ENCODE measurements at places on chromosomes 5 and 9. TPM values are rescaled to one million over a fixed set of nuclear protein-coding genes. Genes with fewer than 3 reads are reported as not detected.
A peak's percentile ranks its signal among the peaks of the same experiment; 100 is the strongest.

The OGN gene
- 3.3 TPM for total RNA-seq

The UNC13B gene
- total RNA-seq: 44.5 TPM

The AP3B1 gene
- total RNA-seq: 63.4 TPM

The FRMD3 gene
- total RNA-seq: 42.4 TPM

The IGIP gene
- total RNA-seq: 16.5 TPM

The CER1 gene
- 7.6 TPM for total RNA-seq

The PDGFRB gene
- 17.5 TPM for total RNA-seq

The PCDHGA6 gene
- total RNA-seq: 0.70 TPM

The HSDL2 gene
- total RNA-seq: 60.7 TPM

The KCNV2 gene
- total RNA-seq: not detected

The SEMA5A gene
- total RNA-seq: 11.6 TPM

The STX17 gene
- total RNA-seq: 187 TPM

DNA sequence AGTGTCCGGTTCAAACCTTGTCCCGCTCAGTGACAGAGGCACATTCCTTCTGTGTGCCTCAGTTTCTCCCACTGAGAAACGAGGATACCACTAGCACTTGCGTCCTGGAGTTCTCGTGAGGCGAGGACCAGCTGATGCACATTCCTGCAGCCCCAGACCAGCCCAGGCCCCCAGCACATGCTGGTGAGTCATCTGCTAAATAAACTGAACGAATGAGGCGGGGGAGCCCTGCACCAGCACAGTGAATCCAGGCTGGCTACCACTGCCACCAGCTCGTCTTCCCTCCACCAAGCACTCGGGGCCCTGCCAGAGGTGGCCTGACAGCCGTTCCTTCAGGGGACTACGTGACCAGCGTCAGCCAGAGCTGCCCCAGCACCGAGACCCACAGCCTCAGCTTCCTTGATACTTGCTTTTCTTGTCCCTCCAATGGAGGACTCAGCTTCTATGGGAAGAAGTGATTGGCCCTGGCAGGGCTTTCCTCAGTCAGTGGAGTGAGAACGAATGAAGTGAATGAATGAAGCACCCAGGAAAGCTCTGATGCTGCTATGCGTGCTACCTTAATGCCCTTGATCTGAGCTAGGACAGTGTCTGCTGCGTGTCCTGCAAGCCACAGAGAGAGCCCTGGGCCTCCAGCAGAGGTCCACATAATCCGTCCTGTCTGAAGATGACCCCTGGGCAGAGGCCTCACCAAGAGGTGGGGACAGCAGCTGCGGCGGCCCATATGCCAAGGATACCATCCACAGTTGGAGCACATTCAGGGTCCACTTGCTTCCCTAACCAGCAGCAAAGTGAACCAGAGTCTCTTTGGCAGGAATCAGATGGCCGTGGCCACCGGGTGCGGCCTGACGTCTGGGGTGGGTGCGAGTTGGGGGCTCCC lies 13.5 kb upstream of the BARX1 start:
- no peaks in the 10 kb centered on the region for H3K4me1 ChIP-seq
- H3K36me3 ChIP-seq: no peaks in the 10 kb centered on the region
- H3K27me3 ChIP-seq: no peaks in the 10 kb centered on the region
- H3K4me3 ChIP-seq: no peak overlapping the region
- DNase-seq: no peak

- H3K4me1 ChIP-seq: no peaks in the 10 kb centered on the region
- H3K27ac ChIP-seq: no peak overlapping the region
- H3K4me3 ChIP-seq: no peak overlapping the region
- no peaks in the 10 kb centered on the region for H3K27me3 ChIP-seq
- DNase-seq: no peak
- no peaks in the 10 kb centered on the region for H3K36me3 ChIP-seq
These were observed 395.9 kb downstream of the SEMA5A start for GRCh38 chr5:9149988-9150387.

- peaks cover 16% of the 10 kb centered on the region for H3K4me1 ChIP-seq
- no peaks in the 10 kb centered on the region for H3K36me3 ChIP-seq
- H3K27ac ChIP-seq: no peak overlapping the region
- no peak for DNase-seq
- H3K27me3 ChIP-seq: no peaks in the 10 kb centered on the region
These were observed 75.4 kb upstream of the MAP3K1 start for GRCh38 chr5:56739990-56740389.

DNA sequence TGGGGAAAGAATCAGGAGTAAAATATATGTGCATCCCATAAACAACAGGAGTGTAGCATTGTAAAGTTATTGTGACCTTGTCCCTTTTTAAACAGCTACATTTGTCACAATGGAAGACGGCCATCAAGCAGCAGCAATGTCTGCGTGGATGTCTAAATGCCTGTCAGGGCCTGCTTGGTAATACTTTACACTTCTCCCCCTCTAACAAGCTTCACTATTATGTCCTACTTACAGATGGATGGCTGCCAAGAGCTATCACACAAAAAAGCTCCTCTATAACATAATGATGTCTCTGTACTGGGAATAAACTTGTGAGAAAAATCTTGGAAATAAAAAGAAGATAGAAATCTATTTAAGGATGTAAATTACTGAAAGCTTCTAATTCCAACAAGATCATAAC lies 213.0 kb downstream of the FBXL17 start:
- no peaks in the 10 kb centered on the region for H3K36me3 ChIP-seq
- H3K4me1 ChIP-seq: no peaks in the 10 kb centered on the region
- DNase-seq: no peak
- no peak overlapping the region for H3K4me3 ChIP-seq

DNA sequence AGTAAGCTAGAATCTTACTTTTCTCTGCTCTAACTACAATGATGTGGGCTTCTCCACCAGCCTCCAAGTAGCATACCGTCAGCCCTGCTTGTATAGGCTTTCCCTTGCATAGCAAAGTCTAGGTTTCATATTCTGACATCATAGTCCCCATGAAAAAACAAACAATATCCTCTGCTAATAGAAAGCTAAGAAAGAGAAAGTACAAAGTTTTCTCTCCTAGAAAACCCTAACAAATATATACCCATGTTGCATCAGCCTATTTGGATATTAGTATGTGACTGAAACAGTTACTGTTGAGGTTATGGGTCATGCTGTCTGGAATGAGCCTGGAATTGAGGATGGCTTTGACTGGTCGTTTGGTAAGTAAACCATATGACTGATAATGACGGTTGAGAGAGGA lies 1696.0 kb downstream of the MAT2B start:
- no peaks in the 10 kb centered on the region for H3K4me1 ChIP-seq
- no peaks in the 10 kb centered on the region for H3K27me3 ChIP-seq
- no peaks in the 10 kb centered on the region for H3K36me3 ChIP-seq

- no peaks in the 10 kb centered on the region for H3K27me3 ChIP-seq
- H3K36me3 ChIP-seq: no peaks in the 10 kb centered on the region
- H3K27ac ChIP-seq: no peak overlapping the region
- no peak for DNase-seq
- H3K4me3 ChIP-seq: no peak overlapping the region
- H3K4me1 ChIP-seq: no peaks in the 10 kb centered on the region
These were observed 515.4 kb upstream of the PTPRD start for GRCh38 chr9:11128156-11128555.

GRCh38 chr9:96686638-96687335 lies 31.7 kb upstream of the PRXL2C start:
- H3K36me3 ChIP-seq: no peaks in the 10 kb centered on the region
- H3K27ac ChIP-seq: peak overlapping the region; percentile 67
- DNase-seq: peak; percentile 64
- H3K4me1 ChIP-seq: no peaks in the 10 kb centered on the region
- no peaks in the 10 kb centered on the region for H3K27me3 ChIP-seq

- no peaks in the 10 kb centered on the region for H3K4me1 ChIP-seq
- DNase-seq: no peak
- H3K27ac ChIP-seq: no peak overlapping the region
- peak overlapping the region; percentile 36 for H3K4me3 ChIP-seq
- no peaks in the 10 kb centered on the region for H3K27me3 ChIP-seq
These were observed 555.5 kb downstream of the CDH9 start for GRCh38 chr5:26482810-26483375.

DNA sequence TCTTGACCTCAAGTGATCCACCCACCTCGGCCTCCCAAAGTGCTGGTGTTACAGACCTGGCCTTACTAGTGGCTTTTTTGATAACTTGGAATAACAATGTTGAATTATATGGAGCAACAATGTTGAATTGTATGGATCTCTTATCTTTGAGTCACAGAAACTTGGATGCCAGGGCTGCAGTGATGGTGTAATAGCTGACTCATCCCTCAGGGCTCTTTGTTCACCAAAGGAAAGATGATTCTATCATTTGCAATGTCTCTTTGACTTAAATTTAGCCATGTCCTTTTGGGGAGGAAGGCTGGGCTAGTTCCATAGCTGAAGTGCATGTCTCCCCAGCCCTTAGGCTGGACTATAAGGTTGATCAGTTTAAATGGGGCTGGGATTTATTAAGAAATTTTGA lies 172.3 kb downstream of the PDZD2 start:
- no peaks in the 10 kb centered on the region for H3K27me3 ChIP-seq
- no peak for DNase-seq
- H3K4me1 ChIP-seq: no peaks in the 10 kb centered on the region

GRCh38 chr9:73782166-73782565 lies 630.5 kb downstream of the ANXA1 start:
- no peak overlapping the region for H3K27ac ChIP-seq
- no peaks in the 10 kb centered on the region for H3K36me3 ChIP-seq
- no peaks in the 10 kb centered on the region for H3K4me1 ChIP-seq
- no peak for DNase-seq

DNA sequence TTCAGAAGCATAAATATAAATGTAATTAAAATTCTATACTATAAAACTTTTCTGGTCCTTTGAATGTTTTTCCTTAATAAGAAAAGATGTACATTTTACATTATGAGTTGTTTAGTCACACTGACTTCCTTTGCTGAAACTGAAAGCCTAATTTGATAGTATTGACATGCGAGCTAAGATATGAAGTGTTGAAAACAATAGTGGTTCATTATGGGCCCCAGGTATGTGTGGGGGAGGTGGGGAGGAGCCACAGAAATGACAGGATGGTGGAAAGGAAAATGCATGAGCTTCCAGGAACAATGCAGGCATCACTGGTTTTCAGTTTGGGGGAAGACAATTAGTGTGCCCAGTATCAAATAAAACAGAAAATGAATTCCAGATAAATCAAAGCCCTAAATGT lies 35.4 kb upstream of the RLN1 start:
- no peak overlapping the region for H3K27ac ChIP-seq
- H3K27me3 ChIP-seq: no peaks in the 10 kb centered on the region
- DNase-seq: no peak
- no peaks in the 10 kb centered on the region for H3K4me1 ChIP-seq

GRCh38 chr9:78746010-78746409 lies 449.1 kb downstream of the PSAT1 start:
- no peaks in the 10 kb centered on the region for H3K4me1 ChIP-seq
- no peaks in the 10 kb centered on the region for H3K27me3 ChIP-seq
- no peak overlapping the region for H3K27ac ChIP-seq
- H3K4me3 ChIP-seq: no peak overlapping the region
- no peak for DNase-seq

DNA sequence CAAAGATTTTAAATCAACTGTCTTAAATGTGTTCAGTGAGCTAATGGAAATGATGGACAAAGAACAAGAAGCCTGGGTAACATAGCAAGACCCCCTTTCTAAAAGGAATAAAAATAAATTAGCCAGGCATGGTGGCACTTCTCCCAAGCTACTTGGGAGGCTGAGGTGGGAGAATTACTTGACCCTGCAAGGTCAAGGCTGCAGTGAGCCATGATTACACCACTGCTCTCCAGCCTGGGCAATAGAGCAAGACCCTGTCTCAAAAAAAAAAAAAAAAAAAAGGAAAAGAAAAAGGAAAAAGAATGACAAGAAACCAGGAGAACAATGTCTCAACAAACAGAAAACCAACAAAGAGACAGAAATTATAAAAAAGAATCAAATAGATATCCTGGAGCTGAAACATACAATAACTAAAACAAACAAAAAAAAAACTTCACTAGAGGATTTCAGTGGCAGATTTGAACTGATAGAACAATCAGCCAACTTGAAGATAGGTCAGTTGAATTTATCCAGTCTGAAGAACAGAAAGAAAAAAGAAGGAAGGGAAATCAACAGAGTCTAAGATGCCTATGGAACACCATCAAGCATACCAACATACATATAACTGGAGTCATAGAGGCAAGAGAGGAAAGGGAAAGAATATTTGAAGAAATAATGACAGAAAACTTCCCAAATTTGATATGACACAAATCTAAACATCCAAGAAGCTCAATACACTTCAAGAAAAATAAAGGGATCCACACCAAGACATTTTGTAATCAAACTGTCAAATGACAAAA lies 16.8 kb upstream of the SLC35D2 start:
- DNase-seq: no peak
- H3K27me3 ChIP-seq: no peaks in the 10 kb centered on the region
- no peaks in the 10 kb centered on the region for H3K4me1 ChIP-seq
- no peak overlapping the region for H3K4me3 ChIP-seq
